ENCODE measurements at places on chromosomes 11 and 22.

- DNase-seq = no peak
Measured at GRCh38 chr11:22339611-22340010, 1.4 kb downstream of the SLC17A6 start.

DNA sequence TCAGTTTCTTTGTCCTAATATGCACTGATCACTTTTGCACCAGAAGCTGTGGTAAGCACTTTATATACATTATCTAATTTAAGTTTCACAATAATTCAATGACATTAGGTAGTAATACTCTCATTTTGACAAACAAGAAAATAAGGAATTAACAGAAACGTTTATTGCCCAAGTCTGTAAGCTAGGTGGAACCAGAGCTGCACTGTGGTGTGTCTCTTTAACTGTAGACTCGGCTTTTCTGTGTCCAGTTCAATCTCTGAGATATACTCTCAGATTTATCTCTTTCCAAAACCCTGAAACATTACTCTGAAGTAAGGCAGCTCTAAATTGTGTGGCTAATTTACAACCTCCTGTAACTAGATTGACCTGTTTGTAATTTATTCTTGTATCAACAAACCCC, 101.1 kb downstream of the MUC15 start:
- no peak for DNase-seq

DNA sequence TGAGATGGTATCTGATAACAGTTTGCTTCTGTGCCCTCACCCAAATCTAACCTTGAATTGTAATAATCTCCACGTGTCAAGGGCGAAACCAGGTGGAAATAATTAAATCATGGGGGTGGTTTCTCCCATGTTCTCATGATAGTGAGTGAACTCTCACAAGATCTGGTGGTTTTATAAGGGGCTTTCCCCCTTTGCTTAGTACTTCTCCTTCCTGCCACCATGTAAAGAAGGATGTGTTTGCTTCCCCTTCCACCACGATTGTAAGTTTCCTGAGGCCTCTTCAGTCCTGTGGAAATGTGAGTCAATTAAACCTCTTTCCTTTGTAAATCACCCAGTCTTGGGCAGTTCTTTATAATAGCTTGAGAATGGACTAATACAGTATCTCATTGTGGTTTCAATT, 8.5 kb upstream of the OVCH2 start:
- no peak for DNase-seq

- no peak for DNase-seq
Measured at GRCh38 chr11:45056529-45056928, 89.9 kb upstream of the PRDM11 start.

GRCh38 chr11:8593455-8593854, 573 bp downstream of the STK33 start:
- no peak for DNase-seq

DNA sequence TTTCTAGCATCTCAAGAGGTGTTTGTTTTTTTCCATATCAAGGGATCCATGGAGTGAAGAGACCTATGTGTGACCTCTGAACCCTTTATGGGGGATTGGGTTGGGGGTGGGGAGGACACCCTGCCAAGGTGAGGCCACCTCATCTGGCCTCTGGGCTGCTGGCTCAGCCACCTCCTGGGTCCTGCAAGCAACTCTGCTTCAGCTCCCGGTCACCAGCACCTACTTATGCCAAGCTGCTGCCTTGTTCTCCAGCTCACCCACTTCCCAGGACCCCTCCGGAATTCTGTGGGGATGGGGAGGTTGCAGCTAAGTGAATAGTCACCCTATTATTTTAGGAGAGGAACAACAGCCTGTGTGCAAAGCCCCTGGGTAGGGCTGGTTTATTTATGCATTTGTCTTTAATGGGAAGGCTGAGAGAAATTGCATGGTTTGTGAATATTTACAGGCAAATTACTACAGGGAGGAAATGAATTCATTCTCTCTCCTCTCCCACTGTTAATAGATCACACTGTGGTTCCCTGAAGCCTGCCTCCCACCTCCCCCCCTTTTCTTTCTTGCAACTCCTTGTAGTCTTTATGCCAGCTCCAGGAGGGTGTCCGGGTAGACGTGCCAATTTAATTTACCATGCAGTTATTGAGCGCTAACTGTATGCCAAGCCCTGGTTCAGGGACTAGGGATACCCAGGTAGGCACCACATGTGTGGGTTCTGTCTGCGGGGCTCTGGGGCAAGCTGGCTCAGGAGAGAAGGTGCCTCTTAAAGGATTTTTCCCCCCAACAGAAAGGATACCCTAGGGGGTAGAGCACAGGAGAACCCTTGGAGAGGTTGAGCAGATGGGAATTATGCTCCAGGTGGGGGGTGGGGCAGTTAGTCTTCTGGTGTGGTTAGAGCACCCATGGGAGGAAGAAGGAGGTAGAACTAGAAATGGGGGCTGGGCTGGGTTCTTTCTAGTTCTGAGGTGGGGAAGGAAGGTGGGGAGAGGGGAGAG, 50.7 kb downstream of the TSPAN18 start:
- DNase-seq = no peak

- no peak for DNase-seq
Measured at GRCh38 chr11:129930296-129930695, 34.9 kb upstream of the NFRKB start.
